ENCODE measurements at places on chromosomes 16 and 17. TPM values are rescaled to one million over a fixed set of nuclear protein-coding genes. Genes with fewer than 3 reads are reported as not detected.

GRCh38 chr17:48617471-48618255 lies 2.6 kb upstream of the HOXB8 start:
- DNase-seq: peak; percentile 53

GRCh38 chr17:47707056-47707804 lies 13.3 kb downstream of the TBKBP1 start:
- peak; percentile 48 for DNase-seq

GRCh38 chr17:79413611-79414010 lies 197.2 kb downstream of the RBFOX3 start:
- DNase-seq: no peak

Gene DCXR
- total RNA-seq: 41.6 TPM
